ENCODE measurements at places on chromosomes 6 and 20.

GRCh38 chr6:111190637-111191036 lies 103.3 kb downstream of the SLC16A10 start:
- DNase-seq, result no peak

DNA sequence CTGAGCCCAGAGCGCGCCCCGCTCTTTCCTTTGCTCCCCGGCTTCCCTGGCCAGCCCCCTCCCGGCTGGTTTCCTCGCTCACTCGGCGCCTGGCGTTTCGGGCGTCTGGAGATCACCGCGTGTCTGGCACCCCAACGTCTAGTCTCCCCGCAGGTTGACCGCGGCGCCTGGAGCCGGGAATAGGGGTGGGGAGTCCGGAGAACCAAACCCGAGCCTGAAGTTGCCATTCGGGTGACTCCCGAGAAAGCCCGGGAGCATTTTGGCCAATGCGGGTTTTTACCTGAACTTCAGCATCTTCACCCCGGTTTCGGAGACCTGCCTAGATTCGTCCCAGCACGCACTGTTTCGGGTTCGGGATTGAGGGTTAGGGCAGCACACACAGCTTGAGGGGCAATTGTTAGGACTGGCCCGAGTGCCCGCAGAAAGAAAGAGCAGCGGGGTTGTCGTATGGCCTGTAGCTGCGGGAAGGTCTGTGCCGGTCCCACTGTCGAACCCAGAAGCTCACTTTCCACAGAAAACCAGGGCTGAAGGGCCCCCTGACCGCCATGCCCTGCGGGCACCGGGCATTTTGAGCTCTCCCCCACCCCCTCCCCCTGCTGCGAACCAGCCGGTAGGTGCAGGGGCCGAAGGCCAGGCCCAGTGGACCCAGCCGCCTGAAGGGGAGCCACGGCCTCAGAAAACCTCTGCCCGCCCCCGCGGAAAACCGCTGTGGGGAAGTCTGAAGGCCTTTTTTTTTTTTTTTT lies 2.1 kb downstream of the FOXP4 start:
- peak; percentile 56 for DNase-seq

GRCh38 chr6:15882915-15883314 lies 220.1 kb upstream of the DTNBP1 start:
- DNase-seq, result no peak

- DNase-seq, result no peak
These were observed 76.1 kb downstream of the PAX1 start for GRCh38 chr20:21781446-21782075.

- DNase-seq, result no peak
These were observed 3.2 kb downstream of the INSM1 start for GRCh38 chr20:20371083-20371482.

DNA sequence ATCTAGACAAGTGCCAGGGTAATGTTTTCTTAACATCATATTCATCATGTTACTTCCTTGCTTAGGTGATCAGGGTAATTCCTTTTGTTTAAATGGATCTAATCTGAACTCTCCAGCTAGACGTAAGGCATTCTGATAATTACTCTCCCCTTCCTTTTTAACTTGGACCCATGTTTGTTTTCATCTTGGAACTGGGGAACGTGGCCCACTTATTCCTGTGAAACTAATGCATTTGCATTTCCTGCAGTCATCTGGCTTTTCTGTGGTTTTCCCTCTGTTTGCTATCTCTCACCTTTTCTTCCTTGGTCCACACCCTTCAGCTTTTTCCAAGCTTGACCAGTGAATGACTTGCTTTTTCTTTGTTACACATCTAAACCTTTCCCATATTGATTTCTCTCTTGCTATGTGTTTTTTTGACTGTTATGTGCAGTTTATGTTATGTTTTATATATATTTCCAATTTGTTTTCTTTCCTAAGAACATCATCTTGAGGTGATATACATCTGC lies 33.3 kb downstream of the SLX4IP start:
- no peak for DNase-seq

DNA sequence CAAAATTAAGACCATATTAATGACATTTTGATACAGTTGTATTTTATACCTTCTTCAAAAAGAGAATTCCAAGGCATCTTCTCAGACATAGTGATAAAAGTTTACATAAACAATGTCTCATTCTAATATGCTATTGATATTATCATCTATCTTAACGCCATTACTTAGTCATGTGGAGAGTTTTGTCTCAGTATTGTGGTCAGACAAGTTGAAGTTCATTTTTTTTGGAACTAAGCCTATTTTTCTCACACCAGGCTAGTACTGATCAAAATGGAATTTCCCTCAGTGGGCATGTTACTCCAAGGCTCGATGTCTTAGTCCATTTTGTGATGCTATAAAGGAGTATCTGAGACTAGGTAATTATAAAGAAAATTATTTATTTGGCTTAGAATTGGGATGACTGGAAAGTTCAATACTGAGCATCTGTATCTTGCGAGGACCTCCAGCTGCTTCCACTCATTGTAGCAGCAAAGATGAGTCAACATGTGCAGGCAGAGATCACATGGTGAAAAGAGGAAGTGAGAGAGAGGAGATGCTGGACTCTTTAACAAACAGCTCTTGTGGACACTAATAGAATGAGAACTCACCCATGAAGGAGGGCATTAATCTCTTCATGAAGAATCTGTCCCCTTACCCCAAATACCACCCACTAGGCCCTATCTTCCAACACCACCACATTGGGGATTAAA lies 825.5 kb upstream of the MANEA start:
- no peak for DNase-seq

- peak; percentile 44 for DNase-seq
These were observed 3.3 kb upstream of the AARS2 start for GRCh38 chr6:44316481-44316880.

GRCh38 chr6:9943986-9944385 lies 470.9 kb downstream of the TFAP2A start:
- DNase-seq, result no peak

DNA sequence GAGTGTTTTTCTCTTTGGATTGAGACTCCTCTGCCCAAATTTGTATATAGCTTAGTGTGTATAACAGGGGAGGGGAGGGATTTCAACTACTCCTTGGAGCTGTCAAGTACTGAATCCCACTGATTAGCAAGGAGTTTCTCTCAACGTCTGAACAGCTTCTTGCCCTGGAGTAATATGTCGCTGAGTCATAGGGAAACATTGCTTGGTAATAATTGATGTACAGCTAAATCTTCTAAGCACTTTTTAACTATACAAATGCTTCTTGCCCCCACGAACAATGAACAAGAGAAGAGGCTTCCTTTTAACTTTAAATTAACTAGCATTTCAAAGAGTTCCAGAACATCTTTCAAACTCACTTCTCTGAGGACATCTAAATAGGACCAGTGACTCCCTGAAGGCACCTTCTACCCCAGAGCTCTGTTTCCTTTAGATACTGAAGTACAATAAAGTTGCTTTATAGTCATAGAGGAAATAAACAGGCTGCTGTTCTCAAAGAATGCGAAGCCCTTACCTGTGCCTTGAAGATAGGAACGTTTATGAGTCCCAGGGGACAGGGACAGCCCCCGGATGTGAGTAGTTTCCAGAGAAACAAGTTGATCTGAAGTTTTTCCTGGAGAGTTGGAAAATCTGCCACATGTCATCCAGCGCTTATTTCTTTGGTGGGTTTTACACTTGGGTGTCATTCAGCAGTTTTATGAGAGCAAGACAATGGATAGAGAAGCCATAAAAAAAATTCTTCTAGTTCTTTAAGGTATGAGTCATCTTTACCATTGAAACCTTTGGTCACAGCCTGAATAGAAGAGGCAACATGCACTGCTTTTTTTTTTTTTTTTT lies 462.5 kb upstream of the BTBD3 start:
- DNase-seq, result no peak

GRCh38 chr20:26354511-26354910 lies 657.9 kb upstream of the ZNF337 start:
- DNase-seq, result no peak

DNA sequence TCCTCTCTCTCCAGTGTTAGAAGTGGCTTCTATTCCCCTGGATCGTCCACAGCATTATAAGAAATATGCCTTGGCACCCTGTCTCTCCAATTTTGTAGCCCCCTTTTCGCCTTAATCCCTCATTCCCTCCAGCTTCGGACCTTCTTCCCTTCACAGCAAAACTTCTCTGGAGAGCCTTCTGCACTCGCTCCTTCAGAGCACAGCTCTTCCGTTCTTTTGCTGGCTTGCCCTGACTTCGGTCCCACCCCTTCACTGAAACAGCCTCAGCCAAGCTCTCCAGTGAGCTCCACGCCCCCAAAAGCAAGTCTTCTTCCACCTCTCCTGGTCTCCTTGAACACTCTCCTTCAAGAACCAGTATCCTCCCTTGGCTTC lies 134.7 kb upstream of the RNF24 start:
- no peak for DNase-seq

GRCh38 chr6:129677620-129678325 lies 32.2 kb downstream of the ARHGAP18 start:
- no peak for DNase-seq

DNA sequence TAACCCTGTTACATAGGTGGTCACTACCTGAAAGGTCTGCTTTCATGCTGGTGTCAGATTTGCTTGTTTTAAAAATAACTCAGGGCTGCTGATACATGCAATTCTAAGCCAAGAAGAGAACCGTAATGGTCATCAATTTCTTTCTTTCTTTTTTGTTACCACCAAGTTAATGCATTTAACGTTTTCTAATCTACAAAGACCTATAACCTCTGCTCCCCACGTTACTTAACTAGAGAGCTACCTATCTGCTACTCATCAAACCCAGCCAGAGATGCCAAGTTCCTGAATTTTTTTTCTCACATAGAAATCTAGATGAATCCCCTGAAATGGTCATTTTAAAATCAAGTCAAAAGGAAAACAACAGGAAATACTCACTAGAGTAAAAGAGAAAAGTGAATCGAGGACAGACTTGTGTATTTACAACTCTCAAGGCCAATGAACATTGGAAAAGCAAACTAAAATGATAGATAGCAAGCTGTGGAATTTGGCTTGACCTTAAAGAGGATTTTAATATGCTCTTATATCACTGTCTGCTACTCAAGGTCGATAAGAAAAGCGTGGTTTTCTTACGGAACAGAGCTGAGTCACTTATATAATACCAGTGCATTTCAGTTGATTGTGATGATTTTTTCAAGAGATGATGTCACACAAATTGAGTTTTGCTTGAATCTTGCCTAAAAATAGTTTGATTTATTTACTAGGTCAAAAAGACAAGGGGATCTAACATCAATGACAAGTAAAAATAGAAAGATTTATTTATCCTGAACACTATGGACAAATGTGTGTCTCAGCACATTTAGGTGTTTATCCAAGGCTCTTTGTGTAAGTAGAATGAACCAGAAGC lies 67.9 kb downstream of the SGK1 start:
- DNase-seq, result peak; percentile 40

DNA sequence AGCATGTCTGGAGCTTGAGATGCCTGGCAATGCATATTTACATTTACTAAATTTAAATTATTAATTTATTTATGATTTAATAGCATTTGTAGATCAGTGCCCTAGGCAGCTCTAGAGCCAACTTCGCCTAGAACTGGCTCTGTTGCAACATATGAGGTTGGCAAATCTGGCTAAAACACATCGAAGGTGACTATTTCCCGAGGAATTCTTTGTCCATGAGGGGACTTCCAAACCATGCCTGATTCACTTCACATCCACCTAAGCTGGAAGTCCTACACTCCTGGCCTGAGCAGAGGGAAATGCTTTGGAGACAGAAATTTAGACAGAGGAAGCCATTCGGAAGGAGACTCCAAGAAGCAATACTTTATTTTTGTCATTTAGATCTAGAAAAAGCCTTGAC lies 211.0 kb upstream of the ARG1 start:
- no peak for DNase-seq

- no peak for DNase-seq
These were observed 28.0 kb downstream of the ASXL1 start for GRCh38 chr20:32386091-32386490.

Measured in inflammatory macrophage treated with lipopolysaccharide for 1 hour (primary cell).